ENCODE measurements at places on chromosomes 2 and 18.

DNA sequence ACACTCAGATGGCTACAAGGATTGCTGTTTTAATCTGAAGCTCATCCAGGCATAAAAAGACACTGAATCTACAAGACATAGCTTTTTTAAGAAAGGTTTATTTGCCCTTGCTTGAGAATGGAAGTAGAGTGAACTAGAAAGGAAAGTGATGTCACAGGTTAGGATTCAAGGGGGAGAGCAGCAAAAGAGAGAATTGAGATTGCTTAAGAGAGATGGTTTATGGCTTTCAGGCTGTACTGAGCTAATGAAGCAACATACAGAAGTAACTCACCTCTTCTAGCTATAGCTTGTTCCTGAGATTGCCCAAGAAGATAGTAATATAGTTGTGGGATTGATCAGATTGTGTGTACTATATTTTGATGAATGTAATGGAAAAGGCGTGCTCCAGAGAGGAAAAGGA is 26.1 kb upstream of the ACVR2A start:
- peak; percentile 31 for DNase-seq

- DNase-seq = peak; percentile 57
Measured at GRCh38 chr18:9719421-9719981, 11.4 kb downstream of the RAB31 start.

DNA sequence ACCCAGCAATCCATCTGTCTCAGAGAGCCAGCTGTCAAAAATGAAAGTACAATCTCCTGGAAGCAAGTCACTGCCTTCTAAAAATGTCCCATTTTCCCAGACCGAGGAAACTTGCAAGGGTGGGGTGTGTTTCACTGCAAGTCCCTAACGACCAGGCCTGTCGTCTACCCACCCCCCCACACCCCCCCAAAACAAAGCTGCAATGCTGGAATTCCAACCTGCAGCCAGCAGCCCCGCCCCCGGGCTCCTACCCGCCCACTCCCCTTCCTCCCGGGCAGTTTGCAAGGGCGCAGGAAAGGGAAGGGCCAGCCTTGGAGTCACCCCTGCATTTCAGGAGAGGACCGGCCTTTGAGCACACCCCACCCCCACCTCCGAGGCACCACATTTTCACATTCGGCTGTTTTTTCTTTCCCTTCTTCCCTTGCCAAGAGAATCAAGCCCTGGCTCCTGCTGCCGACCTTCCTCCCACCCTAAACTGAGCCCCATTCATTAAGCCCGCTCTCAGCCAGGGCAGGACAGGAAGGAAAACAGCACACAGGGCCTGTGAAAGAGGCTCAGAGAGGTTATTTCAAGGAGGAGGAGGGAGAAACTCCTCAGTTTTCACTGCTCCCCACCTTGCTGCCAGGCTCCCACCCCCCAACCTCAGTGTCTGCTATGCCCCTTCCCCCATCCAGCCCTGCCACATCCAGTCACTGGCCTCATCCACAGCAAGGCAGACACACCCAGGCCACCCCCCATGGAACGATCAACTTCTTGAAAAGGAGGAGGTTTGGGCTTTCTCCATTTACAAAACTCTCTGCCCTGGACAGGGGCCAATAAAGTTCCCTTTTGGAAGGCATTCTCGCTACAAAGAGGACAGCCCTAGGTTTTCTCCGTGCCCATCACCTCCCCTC is 11.3 kb downstream of the SMAD7 start:
- DNase-seq = no peak

DNA sequence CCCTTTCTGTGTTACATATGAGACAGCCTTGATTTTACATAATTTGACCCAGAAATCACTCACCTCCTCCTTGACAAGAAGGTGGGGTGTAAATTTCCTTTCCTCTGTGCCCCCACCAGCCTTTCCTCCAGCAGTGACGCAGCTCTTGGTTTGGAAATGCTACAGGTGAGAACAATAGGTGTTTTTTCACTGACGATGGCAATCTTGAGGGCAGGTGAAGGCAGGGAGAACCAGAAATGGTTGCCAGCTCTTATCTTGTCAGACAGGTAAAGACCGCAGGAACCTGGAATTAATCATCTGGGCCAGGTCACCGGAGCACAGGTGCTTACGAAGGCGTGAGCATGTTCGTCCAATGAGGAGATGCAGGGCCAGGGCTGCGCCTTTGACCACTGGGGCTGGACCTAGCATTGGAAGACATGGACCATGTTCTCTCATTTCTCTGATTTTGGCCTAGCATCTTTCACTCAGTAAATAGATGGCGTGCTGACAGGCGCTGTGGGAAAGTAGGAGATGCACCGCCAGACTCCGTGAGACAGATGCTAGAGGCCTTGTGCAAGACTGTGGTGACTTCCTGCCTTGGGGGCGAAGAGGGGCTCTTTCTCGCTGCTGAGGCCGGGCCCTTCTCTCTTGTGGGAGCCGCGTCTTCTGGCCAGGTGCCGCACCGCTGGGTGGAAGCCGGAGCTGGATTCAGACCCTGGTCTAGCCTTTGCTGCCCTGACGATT is 4.0 kb downstream of the CIDEA start:
- no peak for DNase-seq

DNA sequence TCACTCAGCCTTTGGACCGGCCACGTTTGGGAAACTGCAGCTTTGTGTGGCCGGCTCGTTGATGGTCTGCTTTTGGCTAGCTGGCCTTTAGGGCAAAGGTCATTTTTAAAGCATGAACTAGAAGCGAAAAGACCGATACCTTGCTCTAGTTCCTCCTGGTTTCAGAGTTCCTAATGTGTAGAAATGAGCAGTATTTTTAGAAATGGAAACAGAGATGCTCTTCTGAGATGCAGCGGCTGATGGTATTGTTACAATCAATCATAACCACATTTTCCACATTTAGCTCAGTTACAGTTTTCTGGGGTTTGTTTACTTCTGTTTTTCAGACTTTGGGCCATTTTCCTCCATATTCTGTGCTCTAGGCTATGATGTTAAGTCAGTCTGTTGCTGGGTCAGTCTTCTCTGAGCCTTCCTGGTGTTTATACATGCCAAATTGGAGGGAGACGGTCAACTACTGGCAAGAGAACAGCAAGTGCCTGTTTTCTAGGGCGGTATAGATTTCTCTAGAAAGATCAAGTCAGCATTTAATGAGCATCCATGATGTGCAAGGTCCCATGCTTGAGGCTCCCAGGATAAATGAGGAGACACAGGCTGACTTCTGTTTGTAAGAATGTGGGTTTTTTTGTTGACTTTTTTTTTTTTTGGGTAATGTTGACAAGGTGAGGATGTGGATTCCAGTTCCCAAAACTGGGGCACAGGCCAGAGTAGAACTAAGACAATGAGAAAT is 28.0 kb downstream of the RNF144A start:
- no peak for DNase-seq

DNA sequence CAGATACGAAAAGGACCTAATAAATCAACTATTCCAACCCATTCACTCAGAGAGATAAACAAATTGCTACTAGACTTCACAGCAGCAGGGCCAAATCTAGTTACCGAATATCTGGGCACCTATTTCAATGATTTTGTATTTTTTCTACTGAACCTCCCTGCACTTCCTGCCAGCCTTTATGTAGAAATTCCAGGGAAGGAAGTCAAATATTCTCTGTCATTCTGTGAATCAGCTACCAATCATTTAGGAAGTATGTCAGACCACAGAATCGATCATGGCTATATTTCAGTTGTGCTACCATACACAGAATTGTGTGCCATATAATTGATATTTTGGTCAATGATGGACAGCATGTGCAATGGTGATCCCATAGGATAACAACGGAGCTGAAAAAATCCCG is 109.6 kb upstream of the SPOPL start:
- no peak for DNase-seq

DNA sequence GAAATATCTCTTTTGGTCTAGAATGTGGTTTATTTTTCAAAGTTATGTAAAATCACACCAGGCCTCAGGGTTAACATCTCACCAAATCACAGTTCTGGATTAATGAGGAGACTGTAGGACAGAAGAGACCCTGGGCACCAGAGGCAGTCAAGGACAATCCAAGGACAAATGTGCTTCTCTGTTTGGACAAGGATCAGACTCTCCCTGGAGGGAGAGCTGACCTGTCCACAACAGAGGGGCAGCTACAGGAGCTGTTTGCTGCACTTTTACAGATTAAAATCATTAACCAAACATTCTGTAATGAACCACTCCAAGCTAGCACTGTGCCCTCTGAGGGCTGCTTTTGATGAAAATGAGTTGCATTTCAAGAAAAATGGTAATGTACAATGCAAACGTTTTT is 690.6 kb upstream of the SLC8A1 start:
- no peak for DNase-seq

GRCh38 chr2:10202131-10202665 is 79.7 kb downstream of the RRM2 start:
- DNase-seq = no peak

DNA sequence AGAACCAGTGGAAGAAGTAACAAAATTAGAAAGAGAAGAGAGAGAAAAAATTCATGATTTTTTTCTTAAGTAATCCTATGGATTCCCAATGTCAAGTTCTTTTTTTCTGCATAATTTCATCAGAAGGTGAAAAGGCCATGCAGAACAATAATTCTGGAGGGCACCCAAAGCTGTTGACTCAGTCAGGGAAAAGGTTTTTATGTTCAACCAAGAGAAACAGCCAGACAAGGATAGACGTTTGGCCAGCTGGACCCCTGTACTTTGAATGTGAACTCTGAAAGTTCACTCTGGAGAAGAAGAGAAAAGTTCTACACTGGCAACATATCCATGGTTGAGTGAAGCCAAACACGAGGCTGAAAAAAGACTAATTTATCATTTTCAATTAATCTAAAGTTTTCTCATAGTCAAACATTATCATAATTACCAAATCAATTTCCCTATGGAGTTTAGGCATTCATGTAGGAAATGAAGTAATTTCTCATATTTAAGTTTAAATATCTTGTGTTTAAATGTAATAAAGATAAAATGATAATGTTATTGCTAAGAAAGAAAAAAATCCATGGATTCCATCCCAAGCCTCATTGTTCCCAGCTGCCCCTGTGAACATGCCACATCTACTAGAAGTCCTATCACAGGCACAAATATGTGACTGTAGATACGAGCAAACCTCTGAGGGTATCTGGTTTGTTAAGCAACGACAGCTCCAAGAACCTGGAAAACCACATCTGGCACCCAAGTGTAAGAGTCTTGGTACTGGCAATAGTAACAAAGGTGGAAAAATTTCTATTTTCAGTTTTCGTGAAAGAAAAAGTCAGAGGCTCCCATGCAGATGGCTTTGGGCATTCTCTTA is 742.7 kb upstream of the ACVR2A start:
- no peak for DNase-seq

GRCh38 chr2:104944495-104944894 is 90.6 kb downstream of the POU3F3 start:
- DNase-seq = peak; percentile 3

- peak; percentile 61 for DNase-seq
Measured at GRCh38 chr2:224885836-224886547, 156.3 kb downstream of the DOCK10 start.

Data from skeletal muscle cell (primary cell).